ENCODE measurements at places on chromosomes 4 and X.

GRCh38 chr4:19074036-19074435 lies 1052.5 kb upstream of the LCORL start:
- DNase-seq = no peak

- DNase-seq = no peak
Observed at GRCh38 chr4:149845743-149846142, 30.1 kb upstream of the IQCM start.

GRCh38 chr4:135015771-135016170 lies 814.2 kb upstream of the PABPC4L start:
- no peak for DNase-seq

GRCh38 chr4:159160242-159160641 lies 57.4 kb downstream of the RAPGEF2 start:
- no peak for DNase-seq

- no peak for DNase-seq
Observed at GRCh38 chr4:32133734-32134133, 1413.6 kb downstream of the PCDH7 start.

- no peak for DNase-seq
Observed at GRCh38 chr4:93814722-93815121, 13.8 kb upstream of the ATOH1 start.

GRCh38 chr4:41559940-41560516 lies 22.1 kb downstream of the LIMCH1 start:
- DNase-seq = no peak

DNA sequence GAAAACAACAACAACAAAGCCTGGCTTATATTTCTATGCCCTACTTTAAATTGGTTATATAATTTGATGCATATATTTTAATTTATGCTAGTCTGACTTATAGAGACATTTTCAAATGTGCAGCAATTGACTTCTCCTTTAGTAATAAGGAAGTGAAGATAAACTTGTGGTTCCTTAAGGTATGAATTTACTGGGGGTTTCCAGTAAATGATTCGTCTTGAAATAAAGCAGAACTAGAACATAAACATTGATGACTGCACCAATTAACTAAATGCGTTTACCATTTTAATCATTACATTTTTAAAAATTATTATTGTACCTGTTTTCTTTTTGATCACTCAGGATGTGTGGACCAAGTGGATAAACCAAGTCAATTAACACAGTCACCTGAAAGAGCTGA lies 99.6 kb upstream of the CCSER1 start:
- DNase-seq = no peak

DNA sequence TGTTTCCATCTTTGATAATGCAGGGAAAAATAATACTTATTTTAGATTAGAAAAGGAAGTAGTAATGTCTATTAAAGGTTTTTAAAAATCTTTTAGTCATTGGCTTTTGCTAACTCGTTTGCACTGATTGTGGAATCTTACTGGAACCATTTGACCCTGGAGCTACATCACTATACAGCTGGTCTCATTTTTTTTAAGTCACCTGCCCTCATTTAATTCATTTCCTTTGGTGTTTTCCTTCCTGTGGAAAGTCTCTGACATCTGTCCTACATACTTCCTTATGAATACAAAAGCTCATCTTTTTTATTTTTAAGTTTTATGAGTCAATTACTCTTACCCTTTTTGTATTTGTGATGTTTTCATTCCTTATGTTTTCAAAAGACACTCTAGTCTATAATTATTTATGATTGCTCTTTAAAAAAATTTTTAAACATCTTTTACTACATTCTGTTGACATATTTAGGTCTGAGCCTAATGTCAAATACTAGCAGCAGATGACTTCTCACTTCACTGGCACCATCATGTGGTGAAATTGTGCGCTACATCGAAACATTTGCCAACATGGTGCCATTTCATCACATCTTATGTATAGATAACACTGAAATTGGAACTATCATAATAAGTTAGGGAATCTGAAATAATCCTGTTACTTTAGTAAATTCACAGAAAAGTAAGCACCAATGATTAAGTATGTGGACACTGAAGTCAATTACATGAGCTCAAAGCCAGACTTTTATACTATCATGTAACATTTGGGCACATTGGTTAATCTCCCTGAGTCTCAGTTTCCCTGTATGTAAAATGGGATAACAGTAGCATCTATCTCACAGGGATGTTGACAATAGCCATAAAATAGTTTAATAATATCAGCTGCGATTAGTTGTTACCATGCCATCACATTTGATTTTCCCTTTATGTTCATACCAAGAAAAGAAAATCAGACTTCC lies 9.4 kb upstream of the MMAA start:
- DNase-seq = peak; percentile 48
